Fibroblast of skin of right quadriceps (primary cell): ENCODE measurements at places on chromosomes 3 and 15.

DNA sequence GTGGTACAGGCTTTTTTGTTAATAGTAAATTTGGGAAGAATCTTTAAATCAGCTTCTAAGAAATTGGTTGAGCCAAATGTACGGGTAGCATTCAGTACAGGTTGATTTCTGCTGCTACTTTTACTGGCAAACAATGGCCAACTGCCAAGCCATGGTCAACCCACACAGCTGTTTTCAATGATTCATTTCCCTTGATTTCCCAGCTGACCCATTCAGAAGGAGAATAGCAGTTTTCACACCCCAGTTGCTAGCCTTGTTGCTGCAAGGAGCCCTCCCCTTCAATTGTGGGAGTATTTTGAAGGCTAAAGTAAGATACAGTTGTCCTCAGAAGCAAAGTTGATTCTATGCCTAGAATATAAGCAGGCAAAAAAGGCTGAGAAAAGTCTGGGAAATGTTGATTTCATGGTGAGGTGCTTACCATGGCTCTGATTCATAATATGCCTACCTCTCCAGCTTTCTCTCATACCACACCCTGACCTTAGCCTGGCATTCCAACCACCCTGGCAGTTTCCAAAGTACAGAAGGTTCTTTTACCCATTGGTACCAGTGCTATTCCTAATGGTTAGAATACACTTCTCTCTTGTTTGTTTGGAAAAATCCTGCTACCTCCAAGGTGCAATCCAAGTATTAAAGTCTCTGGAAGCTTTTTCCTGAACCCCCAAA lies 320.3 kb upstream of the TGFBR2 start:
- DNase-seq = peak; percentile 94

DNA sequence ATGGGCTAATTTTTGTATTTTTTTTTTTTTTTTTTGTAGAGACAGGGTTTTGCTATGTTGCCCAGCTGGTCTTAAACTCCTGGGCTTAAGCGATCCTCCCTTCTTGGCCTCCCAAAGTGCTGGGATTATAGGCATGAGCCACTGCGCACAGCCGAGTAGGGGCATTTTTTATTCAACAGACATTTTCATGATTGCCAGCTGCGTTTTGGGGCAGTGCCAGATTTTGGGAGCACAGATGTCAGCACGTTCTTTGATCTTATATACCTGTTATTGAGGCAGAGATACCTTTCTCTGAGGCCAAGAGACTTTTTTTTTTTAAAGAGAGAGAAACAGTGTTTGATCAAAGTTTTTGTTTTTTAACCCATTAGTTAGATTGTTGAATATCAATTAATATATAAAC lies 16.8 kb downstream of the NEO1 start:
- no peak for DNase-seq

DNA sequence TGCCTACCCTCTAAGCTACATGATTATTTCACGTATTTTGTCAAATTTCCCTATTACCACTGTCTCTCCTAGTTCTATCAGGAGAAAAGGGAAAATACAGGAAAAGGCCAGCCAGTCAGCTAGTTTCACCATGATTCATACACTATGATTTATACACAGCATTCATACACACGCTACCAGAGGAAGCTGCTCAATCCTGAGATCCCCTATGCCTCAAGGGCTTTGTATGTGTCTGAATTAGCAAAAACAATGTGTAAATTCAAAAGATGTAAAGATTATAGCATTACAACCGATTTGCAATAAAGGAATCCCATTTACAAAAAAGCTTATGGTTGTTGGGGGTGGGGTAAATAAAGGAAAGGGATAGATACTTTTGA lies 3.1 kb upstream of the ACKR4 start:
- DNase-seq = peak; percentile 87

DNA sequence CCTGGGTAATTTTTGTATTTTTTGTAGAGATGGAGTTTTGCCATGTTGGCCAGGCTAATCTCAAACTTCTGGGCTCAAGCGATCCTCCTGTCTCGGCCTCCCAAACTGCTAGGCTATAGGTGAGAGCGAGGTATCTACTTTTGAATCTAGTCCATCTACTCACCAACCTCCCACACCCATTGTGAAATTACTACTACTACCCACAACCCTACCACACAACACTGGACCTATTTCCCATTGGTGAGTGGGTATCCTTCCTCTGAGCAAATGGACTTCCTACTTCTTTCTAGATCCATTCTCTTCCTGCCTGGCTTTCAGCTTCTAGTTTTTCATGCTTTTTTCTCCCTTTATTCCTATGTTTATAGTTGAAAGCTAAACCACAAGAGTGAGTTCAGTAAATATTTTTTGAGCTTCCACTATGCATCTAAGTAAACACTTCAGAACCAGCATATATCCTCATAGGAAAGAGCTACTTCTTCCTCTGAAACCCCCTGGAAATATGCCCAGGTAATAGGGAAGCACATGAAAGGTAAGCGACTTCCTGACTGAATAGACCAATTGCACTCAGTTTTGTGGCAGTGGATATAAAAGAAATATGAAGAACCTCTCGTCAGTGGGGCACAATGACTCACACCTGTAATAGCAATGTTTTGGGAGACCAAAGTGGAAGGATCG lies 39.1 kb downstream of the MYO1E start:
- no peak for DNase-seq

- no peak for DNase-seq
Observed at GRCh38 chr3:138498991-138499390, 64.6 kb downstream of the ESYT3 start.

DNA sequence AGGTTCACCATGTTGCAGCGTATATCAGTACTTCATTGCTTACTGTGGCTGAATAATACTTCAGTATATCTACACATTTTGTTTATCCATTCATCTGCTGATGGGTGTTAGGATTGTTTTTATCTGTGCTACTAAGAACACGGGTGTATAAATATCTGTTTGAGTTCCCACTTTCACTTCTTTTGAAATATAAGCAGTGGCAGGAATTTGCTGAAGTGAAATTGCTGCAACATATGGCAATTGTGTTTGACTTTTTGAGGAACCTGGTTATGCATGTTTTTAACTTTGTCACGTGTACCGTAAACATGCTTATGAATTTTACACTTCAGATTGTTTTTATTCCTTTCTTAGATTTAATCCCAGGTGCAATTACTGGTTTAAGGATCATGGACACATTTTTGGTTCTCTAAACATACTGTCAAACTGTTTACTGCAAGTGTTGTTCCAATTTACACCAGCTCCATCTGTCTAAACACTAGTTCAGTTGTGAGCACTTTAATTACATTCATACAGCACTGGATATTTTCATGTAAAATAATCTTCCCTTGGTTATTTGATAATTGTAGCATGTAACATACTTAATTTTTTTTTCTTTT lies 23.1 kb downstream of the TRAK1 start:
- DNase-seq = no peak

GRCh38 chr3:49721596-49721895 lies 2.1 kb upstream of the AMIGO3 start:
- DNase-seq = no peak

GRCh38 chr3:58570851-58571250 lies 6.3 kb downstream of the FAM107A start:
- no peak for DNase-seq

DNA sequence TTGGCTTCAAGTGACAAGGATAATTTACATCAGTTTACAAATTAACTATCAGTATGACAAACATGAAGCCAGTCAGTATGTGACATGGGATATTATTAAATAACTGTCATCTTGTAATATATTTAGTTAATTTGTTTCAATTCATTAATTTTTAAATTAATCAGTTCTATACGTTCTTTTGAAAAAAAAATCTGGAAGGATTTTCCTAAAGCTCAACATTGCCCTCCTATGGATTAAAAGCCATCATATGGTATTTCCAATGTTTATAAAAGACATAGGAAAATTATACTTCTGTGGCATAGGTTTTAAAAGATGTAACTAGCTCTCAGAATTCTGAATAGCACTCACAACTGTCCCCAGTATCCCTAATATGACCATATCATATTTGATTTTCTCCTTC lies 134.4 kb downstream of the PLOD2 start:
- no peak for DNase-seq

GRCh38 chr3:185928496-185928895 lies 9.3 kb downstream of the TRA2B start:
- no peak for DNase-seq

GRCh38 chr3:143358793-143359491 lies 239.4 kb downstream of the CHST2 start:
- no peak for DNase-seq

DNA sequence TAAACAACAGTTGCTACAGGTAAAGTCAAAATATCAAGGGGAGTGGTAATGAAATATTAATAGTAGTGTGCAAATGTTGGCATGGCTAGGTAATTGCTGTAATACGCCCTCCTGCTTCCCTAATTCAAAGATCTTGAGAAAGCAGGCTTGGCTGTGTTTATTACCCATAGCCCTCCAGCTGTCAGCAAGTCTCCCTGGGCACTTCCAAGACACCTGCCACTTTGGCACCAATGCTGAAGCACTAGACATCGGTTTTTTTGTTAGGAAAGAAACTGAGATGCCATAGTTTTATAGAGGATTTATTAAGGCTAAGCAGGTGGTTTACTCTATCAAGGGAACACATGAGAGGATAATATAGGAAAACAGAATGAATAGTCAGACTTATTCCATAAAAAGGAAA lies 64.4 kb downstream of the P2RY1 start:
- DNase-seq = no peak

DNA sequence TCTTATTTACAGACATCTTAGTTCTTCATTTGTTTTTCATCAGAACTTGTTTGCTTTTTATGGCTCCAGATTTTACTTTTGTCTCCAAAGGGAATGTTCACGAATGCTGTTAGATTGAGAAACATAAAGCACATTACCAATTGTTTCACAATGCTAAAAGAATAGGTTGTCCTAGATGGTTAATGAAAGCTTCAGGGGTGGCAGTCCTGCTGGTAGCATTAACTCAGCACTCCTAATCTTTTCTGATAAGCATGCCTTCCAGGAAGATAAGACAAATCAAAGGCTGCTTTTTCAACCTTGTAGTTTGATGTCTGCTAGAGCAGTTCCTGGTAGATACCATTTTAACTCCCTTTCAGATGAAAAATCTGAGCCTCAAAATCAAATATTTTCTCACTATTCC lies 619.4 kb downstream of the PYDC2 start:
- no peak for DNase-seq

GRCh38 chr15:29452881-29453731 lies 183.5 kb upstream of the NSMCE3 start:
- no peak for DNase-seq

DNA sequence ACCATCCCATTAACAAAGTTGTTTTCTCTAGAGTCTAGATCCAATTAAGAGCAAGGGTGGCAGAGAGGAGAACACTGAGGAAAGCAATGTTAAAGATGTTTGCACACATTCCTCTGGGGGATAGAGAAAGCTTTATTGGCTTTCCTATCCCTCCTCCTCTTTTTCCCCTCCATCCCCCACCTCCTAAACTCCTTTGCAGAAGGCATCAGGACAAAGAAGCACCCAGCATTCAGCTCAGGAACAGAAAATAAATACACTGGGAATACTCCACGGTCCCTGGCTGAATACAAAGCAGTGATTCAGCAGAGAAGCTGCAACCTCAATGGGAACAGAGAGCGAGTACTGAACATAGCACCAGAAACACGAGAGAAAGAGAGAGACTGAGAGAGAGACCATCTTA lies 21.9 kb downstream of the LSAMP start:
- no peak for DNase-seq

DNA sequence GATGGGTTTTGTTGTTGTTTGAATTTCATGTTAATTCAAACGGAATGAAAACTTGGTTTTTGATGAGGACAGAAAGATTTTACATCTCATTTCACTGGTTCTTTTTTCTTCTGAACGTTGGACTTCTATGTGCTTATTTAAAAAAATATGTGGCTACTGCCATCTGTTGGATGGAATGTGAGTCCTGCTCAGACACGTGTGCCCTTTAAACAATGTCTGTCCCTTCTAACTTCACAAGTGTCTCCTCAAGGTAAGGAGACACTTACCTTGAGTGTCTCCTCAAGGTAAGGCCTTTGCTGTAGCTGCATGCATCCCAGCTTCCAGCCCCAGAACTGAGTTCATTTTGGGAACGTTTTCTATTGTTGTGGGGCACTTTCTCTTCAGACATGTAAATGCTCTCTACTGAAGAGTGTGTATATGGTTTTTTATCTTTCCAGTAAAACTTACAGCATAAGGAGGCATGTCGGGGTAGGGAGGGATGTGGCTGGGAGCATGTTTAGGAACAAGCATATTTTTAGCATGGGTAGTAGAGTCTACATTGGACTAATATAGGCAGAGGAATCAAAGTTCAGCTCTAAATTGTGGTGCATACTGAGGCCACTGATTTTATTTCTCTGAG lies 63.1 kb upstream of the UBE3A start:
- peak; percentile 26 for DNase-seq
